ENCODE measurements at places on chromosomes 3 and 15.
A peak's percentile ranks its signal among the peaks of the same experiment; 100 is the strongest.

DNA sequence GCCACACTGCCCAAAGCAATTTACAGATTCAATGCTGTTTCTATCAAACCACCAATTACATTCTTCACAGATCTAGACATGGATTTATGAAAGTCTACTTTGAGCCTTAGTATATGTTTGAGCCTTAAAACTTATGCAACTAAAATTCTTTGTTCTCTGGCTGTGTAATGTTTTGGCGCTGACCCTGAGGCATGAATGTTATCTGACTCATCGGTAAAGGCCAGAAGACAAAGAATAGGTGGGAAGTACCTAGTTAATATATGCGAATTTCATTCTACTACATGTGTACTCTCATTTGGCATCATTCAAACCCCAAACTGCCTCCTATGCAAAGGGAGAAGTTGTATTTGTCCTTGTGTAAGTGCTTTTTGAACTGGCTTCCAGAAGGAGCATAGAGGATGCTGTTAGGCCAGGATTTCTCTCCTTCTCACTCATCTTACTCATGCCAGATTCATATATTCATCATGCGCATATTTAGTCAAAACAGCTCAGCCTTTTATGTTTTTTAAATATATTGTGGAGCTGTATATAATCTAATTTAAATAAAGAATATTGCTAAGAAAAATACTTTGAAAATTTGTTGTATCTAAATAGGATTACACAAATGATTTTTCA lies 204.2 kb downstream of the NFKBIZ start:
- no peak for DNase-seq

- DNase-seq: no peak
These were observed 85.4 kb downstream of the ZNF385D start for GRCh38 chr3:21665444-21666100.

- DNase-seq: no peak
These were observed 18.2 kb upstream of the PRKCI start for GRCh38 chr3:170204023-170204472.

GRCh38 chr15:101307048-101307896 lies 12.2 kb upstream of the SNRPA1 start:
- no peak for DNase-seq

GRCh38 chr3:103127737-103128136 lies 692.9 kb downstream of the ZPLD1 start:
- no peak for DNase-seq

DNA sequence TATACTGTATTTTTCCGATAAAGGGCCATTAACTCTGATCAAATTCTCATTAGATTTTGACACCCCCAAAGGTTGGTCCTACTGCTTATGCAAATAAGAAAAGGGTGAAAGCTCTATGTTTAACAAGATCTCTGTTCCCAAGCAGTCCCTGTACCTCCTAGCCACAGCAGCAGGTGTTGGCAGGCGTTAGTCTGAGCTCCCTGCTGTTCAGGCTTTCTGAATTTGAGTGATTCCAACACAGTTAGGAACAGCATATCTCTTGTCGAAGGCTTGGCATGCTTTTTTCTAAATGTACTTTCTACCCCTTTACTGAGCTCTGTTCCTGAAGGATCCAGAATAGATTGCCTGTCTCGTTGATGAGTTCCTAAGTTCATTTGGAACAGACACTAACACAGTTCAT lies 42.3 kb downstream of the MITF start:
- DNase-seq: no peak

- DNase-seq: no peak
These were observed 74.1 kb upstream of the UBE3A start for GRCh38 chr15:25512957-25513356.

- DNase-seq: no peak
These were observed 31.5 kb downstream of the TM2D3 start for GRCh38 chr15:101620671-101621070.

DNA sequence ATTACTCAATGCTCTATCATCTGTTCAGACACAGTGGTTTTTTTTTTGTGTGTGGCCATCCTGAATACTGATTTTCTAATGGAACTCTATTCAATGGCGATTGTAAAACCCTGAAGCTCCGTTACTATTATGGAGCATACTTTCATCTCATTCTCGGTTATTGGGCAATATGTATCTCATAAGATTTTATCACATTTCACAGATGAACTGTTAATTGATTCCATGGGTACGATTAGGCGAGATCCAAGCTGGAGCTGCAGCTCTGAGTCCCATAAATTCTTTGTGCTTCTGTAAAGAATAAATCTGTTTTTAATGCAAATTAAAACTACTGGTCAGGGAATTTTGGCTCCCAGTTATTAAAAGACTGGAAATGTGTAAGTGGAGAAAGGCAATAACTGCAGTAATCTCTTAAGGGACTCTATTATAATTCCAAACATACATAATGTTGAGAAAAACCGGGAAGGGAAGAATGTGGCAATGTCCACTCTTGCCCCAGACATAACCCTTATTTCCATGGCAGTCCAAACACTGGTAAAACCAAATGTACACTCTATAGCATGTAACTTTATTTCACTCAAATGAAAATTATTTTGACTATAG lies 82.2 kb downstream of the GREM1 start:
- no peak for DNase-seq

- no peak for DNase-seq
These were observed 5.3 kb downstream of the SEMA7A start for GRCh38 chr15:74428442-74428787.

- no peak for DNase-seq
These were observed 221.8 kb downstream of the UACA start for GRCh38 chr15:70541511-70541910.

- DNase-seq: no peak
These were observed 21.8 kb upstream of the SLC41A3 start for GRCh38 chr3:126105691-126106187.

DNA sequence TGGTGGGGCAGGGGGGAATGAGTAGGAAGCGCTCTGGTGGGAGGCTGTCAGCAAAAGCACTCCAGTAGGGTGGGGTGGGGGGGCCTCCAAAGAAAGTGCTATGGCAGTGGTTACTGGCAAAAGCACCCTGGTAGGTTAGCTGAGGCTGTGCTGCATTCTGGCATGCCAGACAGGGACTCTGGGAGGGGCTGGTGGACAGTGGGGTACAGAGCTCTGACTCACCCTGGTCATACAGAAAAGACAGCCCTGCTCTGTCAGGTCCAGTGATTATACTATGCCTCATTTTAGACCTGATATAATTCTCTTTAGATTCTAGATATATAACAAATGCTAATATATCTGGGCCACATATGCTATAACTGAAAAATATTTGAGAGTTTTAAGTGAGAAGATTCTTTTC lies 82.8 kb upstream of the CPNE4 start:
- DNase-seq: no peak

GRCh38 chr3:46860017-46860809 lies 3.0 kb downstream of the MYL3 start:
- no peak for DNase-seq

DNA sequence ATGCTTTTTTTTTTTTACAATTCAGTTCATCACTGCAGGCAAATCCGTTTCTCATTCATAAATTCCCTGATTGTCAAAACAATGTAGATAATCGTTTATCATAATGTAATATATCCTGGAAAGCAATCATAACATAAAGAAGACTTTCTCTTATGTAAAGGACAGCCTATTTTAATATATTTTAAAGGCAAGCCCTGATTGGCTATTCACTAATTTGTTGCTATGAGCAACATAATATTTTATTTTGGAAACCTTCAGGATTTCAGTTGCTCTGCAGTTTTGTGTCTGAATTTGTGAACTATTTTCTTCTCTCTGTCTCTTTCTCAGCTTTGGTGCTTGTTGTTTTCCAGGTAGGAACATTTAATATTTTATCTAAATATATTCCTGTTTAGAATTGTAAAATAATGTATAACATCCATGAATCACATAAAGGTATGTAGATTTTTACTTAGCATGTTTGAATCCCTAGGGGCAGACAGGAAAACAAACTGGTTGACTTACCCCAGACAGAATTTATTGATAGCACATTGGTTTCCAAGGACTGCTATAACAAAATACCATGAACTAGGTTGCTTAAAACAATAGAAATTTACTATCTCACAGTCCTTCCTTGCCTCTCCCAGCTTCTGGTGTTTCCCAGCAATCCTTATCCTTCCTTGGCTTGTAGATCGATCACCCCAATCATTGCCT lies 253.5 kb downstream of the CDIN1 start:
- DNase-seq: no peak

- no peak for DNase-seq
These were observed 1.4 kb upstream of the HERC1 start for GRCh38 chr15:63835211-63835568.

- DNase-seq: no peak
These were observed 31.0 kb downstream of the ESYT3 start for GRCh38 chr3:138465451-138465850.

DNA sequence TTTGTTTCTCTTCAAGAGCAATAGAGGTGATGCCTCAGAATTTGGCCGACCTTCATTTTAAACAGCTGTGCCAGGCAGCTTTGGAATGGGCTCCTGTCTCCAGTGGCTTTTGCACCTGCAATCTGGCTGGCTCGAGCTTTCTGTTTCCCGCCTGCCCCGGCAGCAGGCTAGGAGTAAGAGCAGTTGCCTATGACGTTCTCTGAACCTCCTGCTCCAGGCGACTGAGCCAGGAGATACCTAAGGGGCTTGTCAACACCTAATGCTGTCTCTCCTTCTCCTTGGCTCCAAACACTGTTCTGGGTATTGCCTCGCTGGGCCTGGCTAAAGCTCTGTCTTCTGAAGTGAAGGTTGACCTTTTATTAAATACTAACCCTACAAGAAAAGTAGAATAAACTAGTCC lies 229.9 kb downstream of the LRRN1 start:
- no peak for DNase-seq

GRCh38 chr3:102207151-102207571 lies 227.7 kb upstream of the ZPLD1 start:
- DNase-seq: no peak

DNA sequence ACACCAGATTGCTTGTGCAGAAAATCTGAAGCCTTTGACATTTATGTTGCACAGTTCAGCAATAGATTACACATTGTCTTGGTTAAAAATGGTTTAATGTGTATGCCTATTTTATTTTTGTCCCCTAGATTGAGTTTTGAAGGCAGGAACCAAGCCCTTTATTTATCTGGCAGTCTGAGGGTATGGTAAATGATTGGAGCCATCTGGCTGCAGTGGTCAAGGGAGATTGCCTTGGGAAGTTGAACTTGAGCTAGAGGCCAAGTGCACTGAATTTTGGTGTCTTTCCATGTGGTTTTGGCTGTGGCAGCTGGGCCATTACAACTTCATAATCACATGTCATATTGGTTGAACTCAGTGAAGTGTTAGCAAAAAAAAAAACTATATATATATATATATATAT lies 248.7 kb upstream of the C2CD4B start:
- no peak for DNase-seq

DNA sequence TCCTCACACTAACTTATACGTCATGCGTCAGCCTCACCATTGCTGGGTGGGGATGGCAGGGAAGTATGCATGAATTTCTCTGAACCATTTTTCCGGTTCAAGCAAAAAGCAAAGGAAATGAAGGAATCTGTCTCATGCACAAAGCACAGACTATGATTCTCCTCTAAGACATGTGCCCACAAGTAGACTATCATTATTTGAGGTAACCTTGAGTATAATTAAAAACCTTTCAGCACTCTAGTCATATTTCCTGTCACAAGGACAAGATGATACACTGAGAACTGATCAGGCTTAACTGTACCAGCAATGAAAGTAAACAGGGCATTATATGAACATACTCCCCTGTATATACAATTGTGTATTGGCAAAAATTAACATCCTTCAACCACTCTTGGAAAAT lies 56.7 kb upstream of the TSC22D2 start:
- no peak for DNase-seq

- no peak for DNase-seq
These were observed 201.4 kb downstream of the PLOD2 start for GRCh38 chr3:145959457-145960088.

- DNase-seq: no peak
These were observed 193.8 kb downstream of the CNTN3 start for GRCh38 chr3:74420538-74421124.

DNA sequence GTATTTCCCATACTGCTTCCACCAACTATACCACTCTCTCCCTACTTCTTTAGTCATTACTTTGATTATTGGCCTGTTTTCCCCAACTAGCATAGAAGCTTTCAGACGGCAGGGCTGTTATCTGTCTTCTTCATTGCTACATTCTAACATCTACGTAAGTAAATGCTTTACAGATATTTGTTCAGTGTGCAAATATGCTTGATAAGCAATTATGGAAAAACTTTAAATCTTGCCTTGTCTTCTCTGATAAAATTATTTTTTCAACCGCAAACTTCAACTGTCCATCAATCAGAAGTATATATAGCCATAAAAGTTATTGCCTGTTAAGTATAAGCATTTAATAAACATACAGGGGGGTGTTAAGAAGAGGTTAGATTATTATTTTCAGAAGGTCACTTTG lies 35.7 kb downstream of the ZDHHC23 start:
- no peak for DNase-seq

GRCh38 chr15:40995656-40996055 lies 42.4 kb downstream of the CHAC1 start:
- no peak for DNase-seq

- DNase-seq: no peak
These were observed 667.9 kb downstream of the CADM2 start for GRCh38 chr3:85626662-85627061.

GRCh38 chr15:29376590-29376989 lies 107.0 kb upstream of the NSMCE3 start:
- DNase-seq: no peak

GRCh38 chr15:99441444-99441800 lies 124.4 kb upstream of the MEF2A start:
- no peak for DNase-seq

DNA sequence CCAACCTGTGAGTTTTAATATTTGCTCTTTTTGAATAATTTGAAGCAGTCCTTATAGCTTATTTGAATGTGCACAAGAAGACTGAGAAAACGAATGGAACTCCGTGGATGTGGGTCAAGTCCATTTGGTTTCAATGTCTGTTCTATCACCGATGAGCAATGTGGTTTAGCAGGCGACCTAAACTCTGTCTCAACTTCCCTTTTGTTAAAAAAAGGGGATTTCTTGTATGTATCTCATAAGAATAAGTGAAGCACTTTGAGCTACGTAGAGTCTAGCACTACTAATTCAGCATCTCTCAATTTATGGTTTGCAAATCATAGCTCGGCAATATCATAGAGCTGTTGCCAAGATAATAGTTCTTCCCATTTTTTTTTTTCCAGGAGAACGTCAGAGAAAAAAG lies 4.6 kb upstream of the SKIL start:
- DNase-seq: no peak

- DNase-seq: peak; percentile 80
These were observed at the start of gene BAHD1 for GRCh38 chr15:40440743-40441564. BAHD1 (plus strand) TSS chr15:40440953; CDS start chr15:40458465, 17,512 bp downstream.

DNA sequence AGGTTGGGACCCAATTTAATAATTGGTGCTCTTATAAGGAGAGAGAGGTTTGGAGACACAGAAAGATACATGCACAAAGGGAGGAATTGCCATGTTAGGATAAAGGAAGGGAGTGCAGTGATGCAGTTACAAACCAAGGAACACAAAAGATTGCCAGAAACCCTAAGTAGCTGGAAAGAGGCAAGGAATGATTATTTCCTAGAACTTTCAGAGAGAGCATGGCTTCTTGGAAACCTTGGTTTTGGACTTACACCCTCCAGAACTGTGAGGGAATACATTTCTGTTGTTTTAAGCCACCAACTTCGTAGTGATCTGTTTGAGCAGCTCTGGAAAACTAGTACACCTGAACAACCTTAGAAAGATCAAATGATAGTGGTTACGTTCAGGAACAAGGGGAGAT lies 25.0 kb upstream of the MB21D2 start:
- no peak for DNase-seq
